ENCODE measurements at places on chromosomes 7 and 10.

- DNase-seq = no peak
Observed at GRCh38 chr7:42605406-42606192, 306.3 kb downstream of the C7orf25 start.

DNA sequence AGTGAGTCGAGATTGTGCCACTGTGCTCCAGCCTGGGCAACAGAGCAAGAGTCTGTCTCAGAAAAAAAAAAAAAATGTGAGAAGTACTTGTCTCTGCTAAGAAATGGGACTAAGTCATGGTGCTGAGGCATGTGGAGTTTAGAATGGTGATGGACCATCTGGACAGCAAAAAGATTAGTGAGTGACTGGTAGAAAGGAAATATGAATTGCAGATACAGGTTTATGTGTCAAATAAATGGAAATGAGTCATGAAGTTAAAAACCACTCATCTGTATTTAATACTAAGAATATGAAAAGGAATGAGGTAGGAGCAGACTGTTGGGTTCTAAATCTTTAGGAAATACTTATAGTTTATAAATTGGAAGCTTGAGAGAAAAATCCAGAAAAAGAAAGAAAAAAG lies 625.7 kb upstream of the ANKRD30A start:
- DNase-seq = no peak

GRCh38 chr7:153388611-153389010 lies 629.1 kb downstream of the ACTR3B start:
- no peak for DNase-seq

- no peak for DNase-seq
Observed at GRCh38 chr7:5177060-5177459, 13.0 kb upstream of the WIPI2 start.

DNA sequence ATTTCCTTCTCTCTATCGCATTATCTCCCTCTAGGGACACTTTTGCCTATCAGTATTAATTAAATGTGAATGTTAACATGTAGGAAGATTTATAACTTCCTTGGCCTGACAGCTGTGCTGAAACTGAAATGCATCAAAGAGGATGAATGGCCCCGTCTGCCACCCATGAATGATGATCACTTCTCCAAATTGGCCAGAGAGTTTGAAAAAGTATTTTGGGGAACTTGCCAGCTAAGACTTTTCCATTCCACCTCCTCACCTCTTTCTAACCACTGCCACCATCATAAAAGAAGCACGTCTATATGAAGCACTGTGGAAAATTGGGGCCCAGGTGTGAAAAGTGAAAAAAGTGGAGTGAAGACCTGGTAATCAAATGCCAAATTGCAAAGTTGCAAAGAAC lies 25.4 kb upstream of the ST8SIA6 start:
- DNase-seq = no peak

GRCh38 chr7:106772655-106773108 lies 92.4 kb upstream of the PIK3CG start:
- no peak for DNase-seq

- DNase-seq = no peak
Observed at GRCh38 chr10:77773631-77774426, 136.2 kb upstream of the KCNMA1 start.

GRCh38 chr7:113550966-113551365 lies 367.8 kb downstream of the PPP1R3A start:
- DNase-seq = no peak

- DNase-seq = no peak
Observed at GRCh38 chr10:50318129-50318528, 66.8 kb upstream of the ASAH2 start.

GRCh38 chr7:131244259-131244852 lies 83.3 kb upstream of the MKLN1 start:
- peak; percentile 31 for DNase-seq

DNA sequence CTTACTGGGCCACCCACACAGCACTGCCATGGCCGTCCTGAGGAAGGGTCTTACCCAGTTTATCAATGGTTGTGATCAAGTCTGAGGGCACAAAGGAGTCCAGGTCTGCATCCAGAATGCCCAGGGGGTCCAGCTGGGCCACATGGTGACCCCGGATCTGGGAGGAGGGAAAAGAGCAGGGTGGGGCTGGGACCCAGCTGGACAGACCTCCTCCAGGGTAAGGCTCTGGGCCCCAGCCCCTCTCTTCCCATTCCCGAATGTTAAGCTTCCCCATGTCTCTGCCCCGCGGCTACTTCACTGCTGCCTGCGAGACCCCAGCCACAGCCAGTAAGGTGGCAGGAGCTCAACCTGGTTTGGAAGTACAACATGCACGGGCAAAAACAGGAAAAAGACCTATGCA lies 9.5 kb downstream of the OGDHL start:
- DNase-seq = no peak

DNA sequence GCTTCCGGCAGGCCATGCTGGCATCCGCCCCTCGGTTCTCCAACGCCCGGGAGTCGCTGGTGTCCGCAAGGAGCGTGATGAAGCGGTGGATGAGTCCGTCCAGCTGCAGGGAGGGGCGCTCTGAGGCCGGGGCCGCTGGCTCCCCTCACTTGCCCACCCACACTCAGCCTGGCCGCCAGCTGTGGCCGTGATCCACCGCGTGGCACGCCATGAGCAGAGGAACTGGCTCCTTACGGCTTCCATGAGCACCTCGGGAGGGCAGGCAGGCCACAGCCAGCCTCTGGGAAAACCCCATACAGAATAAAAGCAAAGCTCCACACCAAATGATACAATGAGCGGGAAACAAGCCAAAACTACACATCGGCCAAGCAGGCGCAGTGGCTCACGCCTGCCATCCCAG lies 15.5 kb upstream of the MICALL2 start:
- no peak for DNase-seq

- no peak for DNase-seq
Observed at GRCh38 chr7:70736715-70737460, 395.1 kb upstream of the GALNT17 start.

DNA sequence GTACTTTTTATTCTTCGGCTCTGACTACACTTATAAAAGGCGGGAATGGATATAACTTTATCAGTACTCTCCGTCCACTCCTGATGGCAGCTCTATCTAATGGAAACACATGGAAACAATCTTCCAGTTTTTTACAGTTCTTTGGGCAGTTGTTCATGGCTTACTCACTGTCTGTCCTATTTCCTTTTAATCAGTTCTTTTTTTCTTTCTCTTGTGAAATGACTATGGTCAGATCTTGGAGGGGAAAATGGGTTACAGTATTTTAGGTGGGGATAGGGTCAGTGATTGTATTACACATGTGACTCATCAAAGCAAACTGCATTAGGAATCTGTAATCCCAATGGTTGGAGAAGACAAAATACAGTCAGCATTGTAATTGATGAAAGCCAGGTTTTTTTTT lies 112.4 kb downstream of the BICC1 start:
- DNase-seq = no peak

- no peak for DNase-seq
Observed at GRCh38 chr7:91020636-91021385, 243.4 kb upstream of the FZD1 start.

All from activated CD4-positive, alpha-beta T cell treated with anti-CD3 and anti-CD28 coated beads for 36 hours (primary cell).